NCI-H460 (cell line): ENCODE measurements at places on chromosomes 4 and X. TPM values are rescaled to one million over a fixed set of nuclear protein-coding genes. Genes with fewer than 3 reads are reported as not detected.

Gene APBB2
- total RNA-seq = 32.2 and 34.4 TPM in 2 replicates

DNA sequence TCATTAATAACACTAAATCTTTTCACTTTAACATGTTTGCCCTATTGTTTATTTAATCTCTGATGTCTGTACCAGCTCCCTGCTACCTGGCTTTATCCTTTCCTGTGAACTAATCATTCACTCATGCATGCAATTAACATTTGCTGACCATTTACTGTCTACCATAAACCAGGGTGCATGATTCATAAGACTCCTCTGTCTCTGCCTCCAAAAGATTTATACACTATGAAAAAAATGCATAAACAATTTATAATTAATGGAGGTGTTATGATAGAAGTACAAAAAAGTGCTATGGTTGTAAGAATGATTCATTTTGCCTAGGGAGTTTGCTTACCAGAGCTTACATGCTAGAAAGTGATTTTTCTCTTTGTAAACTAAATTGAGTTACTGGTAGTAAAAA is 24.5 kb upstream of the CPEB2 start:
- DNase-seq = no peak

DNA sequence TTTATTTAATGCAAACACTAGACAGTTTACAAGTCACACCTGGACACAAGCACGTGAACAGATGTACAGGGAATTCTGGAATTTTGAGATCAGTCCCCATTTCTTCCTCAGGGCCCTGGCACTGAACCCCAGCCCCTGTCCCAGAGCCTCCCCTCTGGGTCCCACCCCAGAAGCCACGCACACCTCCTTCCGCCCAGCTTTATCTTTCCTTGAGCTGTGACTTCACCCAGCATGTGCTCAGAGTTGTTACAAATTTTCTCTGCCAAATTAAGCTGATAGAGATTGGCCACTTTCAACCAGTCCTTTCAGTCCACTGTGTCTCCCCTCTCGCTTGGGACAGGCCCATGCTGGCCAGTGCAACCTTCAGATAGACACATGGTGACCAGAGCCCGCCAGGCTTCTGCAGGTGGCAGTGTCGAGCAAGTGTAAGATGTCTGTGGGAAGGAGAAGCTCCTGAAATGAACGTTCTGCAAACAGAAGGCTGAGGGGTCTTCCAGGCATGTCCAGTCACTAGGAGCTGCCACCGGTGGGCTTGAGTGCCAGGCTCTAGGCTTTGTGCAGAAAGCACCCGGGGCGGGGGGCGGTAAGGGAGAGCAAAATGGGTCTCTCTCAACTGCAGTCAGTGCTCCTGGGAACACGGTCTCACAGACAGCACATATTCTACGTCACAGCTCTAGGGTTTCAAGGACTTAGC is 73.3 kb downstream of the MTMR1 start:
- no peak for DNase-seq

Gene PDK3
- total RNA-seq = 9.5 and 10.9 TPM in 2 replicates

- DNase-seq = no peak
Measured at GRCh38 chr4:39754309-39754708, 56.4 kb downstream of the UBE2K start.

GRCh38 chr4:81429031-81429430 is 42.7 kb downstream of the RASGEF1B start:
- DNase-seq = no peak

DNA sequence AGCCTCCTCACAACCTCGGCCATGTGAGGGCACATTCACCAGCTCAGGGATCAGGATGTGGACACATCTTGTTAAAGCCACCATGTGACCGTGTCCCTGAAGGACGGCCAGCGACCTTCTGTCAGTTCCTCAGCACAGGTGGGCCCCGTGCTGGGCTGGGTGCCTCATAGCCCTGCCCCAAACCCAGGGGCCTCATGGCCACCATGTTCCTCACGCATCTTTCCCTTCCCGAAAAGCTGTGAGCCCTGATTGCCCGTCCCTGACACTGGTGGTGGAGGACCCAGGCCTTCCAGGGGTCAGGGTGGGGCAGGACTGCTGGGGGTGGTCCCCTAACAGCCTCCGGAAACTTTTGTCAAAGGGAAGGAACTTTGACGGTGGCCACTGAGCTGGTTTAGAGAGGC is 60.1 kb upstream of the ADRA2C start:
- DNase-seq = no peak

- DNase-seq = no peak
Measured at GRCh38 chr4:2732526-2732925, 23.6 kb downstream of the TNIP2 start.

DNA sequence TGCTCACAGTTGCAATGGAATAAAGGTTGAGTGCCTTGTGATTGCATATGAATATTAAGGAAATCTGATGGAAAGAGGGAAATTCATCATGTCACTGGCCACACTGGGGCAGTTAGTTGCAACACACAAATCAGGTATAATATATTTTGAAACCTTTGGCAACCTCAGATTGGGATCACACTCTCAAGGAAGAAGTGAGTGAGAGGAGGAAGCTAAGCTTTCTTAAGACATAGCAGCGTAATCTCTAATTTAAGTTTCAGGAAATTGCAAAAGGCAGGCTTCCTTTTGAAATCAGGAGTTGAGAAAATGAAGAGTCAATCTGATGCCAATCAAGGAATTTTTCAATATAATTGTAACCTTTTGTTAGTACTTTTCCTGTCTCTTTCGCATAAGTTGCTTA is 12.3 kb upstream of the CLTRN start:
- DNase-seq = no peak

- no peak for DNase-seq
Measured at GRCh38 chr4:5858020-5858769, 34.7 kb downstream of the CRMP1 start.

- no peak for DNase-seq
Measured at GRCh38 chr4:138078751-138079520, 163.2 kb downstream of the SLC7A11 start.

DNA sequence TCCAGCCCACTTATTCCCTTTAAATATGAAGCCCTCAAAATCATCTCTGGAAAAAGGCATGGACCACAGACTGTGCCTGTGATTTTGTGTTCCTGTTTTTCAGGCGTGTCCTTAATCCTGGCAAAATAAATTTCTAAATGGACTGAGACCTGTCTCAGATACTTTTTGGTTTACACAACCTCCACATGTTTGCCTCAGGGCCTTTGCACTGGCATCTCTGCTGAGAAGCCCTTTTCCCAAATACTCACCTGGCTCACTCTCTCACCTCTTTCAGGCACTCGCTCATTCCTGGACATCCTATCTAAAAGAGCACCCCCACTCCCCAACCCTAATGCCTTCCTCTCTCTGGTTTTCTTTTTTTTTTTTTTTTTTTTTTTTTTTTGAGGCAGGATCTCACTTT is 40.5 kb downstream of the CHRNA9 start:
- no peak for DNase-seq

- DNase-seq = no peak
Measured at GRCh38 chrX:125503769-125504168, 184.1 kb downstream of the TEX13C start.

DNA sequence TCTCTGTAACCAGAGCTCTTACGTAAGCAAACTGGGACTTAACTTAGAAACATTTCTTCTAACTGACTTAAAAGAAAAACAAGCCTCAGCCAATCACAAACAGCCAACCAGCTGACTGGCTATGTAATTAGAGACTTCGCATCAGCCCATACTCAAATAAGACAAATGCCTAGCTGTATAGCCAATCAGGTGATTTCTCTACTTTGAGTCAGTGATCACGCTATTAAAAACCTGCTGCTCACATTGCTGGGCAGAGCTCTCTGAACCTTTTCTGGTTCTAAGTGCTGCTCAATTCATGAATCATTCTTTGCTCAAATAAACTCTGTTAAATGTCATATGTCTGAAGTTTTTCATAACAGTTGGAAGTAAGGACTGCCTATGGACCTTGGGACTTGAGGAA is 9.9 kb upstream of the SMIM10L2A start:
- peak; percentile 20 for DNase-seq

DNA sequence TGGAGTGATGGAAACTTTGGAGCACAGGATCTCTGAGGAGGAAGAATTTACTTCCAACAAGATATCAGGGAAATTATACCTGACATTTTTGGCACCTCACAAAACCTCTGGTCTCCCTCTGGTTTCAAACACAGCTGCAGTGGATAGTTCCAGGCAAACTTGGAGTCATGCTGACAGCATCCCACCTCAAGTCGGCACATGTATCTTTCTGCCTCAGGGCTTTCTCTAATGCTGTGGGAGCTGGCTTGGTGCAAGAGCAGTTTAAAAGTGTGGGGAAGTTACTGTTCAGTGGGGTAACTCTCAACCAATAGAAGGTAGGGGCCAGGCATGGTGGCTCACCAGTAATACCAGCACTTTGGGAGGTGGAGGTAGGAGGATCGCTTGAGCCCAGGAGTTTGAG is 207.1 kb upstream of the NHS start:
- no peak for DNase-seq

DNA sequence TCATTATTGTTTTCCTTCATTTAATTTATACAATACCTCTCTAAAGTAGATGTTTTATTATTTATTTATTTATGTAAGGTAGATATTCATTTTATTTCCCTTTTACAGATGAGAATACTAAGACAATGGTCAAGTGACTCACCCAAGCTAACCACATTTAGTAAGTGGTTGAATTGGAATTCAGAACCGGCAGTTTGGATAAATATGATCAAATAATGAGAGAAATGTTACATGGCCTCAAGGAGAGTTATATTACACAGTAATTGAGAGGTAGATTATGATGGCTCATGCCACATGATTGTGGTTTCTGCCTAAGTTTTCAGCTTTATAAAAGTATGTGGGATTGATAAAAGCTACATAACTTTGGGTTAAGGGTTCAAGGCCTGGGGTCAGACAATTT is 239.4 kb upstream of the BOD1L1 start:
- no peak for DNase-seq

Gene TMEM144
- 229 and 236 TPM in 2 replicates for total RNA-seq

GRCh38 chr4:173289353-173289727 is 44.8 kb downstream of the HMGB2 start:
- DNase-seq = no peak

DNA sequence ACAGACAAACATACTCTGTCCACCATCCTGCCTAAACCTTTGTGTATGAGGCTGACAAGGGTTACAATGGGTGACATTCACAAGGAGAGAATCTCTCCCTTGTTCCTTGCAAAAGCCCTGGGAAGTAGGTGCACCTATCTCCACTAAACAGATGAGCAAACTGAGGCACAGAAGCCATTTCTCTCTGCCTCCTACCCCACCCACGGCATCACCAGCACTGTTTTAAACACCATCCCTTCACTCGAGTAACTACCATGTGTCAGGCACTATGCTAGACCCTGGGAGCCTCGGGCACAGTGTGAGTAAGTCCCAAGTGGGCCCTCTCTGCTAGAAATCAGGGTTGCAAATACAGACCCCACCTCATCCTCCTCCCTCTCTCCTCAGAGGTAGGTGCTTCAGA is 899 bp downstream of the LYAR start:
- DNase-seq = no peak

DNA sequence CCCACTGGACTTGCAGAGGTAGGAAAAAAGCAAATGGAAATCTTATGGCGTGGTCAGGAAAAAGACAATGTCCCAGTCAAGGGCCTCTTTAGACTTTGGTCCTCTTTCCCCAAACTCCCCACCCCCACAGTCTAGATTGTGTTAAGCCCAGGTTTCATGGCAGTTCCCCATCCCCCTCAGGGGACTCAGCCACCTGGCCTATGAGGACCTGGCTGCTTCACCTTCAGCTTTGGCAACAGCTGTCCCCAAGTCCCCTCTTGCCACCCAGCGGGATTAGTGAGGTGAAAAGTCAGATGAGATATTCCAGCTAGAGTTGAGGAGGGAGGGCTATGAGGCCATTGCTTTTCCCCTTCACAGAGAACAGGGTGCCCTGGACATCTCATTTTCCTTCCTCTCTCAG is 457 bp downstream of the RIPPLY1 start:
- no peak for DNase-seq
